ENCODE measurements at places on chromosomes 11 and 22.

- DNase-seq, result no peak
These were observed 7.1 kb downstream of the CD44 start for GRCh38 chr11:35146074-35146521.

DNA sequence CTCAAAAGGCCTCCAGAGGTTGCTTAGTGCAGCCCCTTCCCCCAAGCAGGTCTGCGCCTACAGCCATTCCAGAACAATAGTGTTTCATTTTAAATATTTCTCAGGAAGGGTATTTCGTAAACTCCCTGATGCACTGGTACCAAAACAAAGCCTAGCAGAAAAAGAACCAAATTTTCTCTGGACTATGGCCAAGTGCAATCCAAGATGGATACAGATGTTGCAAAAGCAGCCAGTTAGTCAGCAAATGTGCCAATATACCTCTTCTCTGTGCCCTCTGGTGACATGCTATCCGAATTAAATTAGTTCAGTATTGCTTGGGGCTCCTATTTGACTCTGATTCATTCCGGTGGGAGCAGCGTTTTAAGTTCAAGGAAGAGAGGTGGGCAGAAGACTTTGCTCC is 247.8 kb downstream of the NTM start:
- no peak for DNase-seq

- no peak for DNase-seq
These were observed 34.9 kb upstream of the PHOX2A start for GRCh38 chr11:72278905-72279304.

GRCh38 chr11:34191578-34191977 is 86.1 kb downstream of the NAT10 start:
- DNase-seq, result no peak

GRCh38 chr11:844693-845644 is 2.3 kb downstream of the TSPAN4 start:
- DNase-seq, result no peak

Data from stimulated activated CD8-positive, alpha-beta memory T cell treated with anti-CD3 and anti-CD28 coated beads, Interleukin-15, amount 100 ng/mL, for 24 hours (primary cell).